ENCODE measurements at places on chromosomes 5 and 9.

GRCh38 chr5:90421136-90421535 lies 11.6 kb upstream of the CETN3 start:
- DNase-seq, result no peak

GRCh38 chr5:133867851-133868545 lies 100.4 kb downstream of the C5orf15 start:
- DNase-seq, result no peak

DNA sequence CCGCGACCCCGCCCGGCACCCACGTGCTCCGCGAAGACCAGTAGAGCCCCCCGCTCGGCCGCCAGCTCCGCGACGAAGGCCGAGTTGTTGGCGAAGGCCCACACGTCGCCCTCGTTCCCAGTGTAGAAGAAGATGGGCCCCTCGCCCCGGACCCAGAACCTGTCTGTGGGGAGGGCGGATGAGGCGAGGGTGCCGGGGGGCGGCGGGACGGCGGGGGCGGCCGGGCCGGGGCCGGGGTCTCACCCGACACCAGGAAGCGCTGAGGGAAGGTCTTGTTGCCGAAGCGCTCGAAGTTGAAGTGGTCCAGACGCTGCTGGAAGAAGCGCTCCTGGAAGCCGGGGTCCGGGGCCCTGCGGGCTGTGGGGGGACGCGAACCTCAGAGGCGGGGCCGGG lies 317 bp downstream of the DPP7 start:
- no peak for DNase-seq

GRCh38 chr5:167564275-167564674 lies 727.2 kb upstream of the WWC1 start:
- no peak for DNase-seq

- no peak for DNase-seq
Measured at GRCh38 chr9:96859461-96860198, 5.3 kb upstream of the ZNF782 start.

DNA sequence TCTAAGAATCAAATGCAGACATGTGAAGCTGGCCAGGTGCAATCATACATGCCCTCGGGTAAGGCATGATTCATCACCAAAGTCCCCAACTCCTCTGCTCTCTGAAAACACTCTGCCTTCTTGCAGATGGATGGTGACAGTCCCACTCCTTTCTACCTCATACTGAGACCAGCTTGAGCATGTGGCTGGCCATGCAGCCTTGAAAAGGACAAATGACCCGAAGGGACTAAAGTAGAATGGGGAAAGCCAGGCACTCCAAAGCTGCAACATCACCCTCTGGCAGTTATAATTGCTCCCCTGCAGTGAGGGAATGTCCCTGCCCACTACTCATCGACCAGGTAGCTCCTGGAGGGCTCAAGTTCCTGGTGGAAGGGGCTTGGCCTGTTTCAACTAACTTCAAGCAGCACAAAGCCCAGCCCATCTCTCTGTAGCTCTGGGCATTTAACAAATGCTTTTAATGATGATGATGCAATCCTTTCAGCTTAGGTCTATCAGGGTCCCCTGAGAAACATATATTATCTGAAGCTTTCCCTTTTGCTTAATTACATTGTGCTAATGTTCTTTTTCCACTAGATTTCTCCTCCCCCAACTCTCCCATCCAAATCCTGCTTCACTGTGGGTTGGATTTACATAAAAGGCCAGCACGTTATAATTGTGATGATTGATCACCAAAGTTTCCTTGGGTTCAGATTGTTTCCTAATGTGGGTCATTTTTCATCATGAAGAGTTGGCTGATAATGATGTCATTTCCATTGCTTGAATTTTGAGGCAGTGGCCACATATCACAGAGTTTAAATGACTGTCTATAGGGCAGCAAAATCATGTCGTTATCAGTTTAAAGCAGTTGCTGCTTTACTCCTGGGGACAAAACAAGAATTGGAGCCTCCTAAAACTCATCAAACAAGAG lies 436.5 kb upstream of the SLC30A5 start:
- DNase-seq, result no peak

- DNase-seq, result no peak
Measured at GRCh38 chr5:42950116-42950455, 90.0 kb downstream of the ANXA2R start.

DNA sequence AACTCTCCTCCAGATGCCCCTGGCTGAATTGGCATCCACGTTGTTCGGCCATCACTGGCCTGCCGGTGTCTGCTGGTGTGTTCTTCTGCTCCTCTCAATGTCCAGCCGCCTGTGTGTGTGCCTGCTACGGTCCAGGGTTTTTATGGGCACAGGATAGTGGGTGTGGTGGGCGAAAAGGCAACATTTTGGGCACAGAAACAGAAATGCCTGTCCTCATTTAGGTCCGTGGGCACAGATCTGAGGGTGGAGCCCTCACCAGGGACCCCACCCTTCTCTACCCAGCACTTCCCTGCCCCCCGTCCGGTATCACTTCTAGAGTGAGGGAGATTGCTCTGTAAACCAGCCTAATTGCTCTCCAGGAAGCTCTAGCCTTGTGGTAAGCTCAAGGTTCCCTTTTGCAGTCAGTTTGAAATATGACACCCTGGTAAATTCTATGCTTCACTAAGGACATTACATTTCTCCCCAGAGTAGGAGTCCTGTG lies 410.1 kb downstream of the MAT2B start:
- no peak for DNase-seq

GRCh38 chr9:70220216-70220615 lies 38.6 kb upstream of the SMC5 start:
- no peak for DNase-seq

- DNase-seq, result no peak
Measured at GRCh38 chr5:2126512-2126911, 243.8 kb upstream of the IRX4 start.

Measured in inflammatory macrophage treated with lipopolysaccharide for 1 hour (primary cell).